AML-193 (cell line): ENCODE measurements at places on chromosomes 1 and 21.

- DNase-seq = no peak
Observed at GRCh38 chr1:239457491-239458143, 71.2 kb downstream of the CHRM3 start.

GRCh38 chr1:119773711-119774241 is 5.1 kb upstream of the HMGCS2 start:
- DNase-seq = no peak

- DNase-seq = no peak
Observed at GRCh38 chr1:22295856-22296255, 153.0 kb upstream of the WNT4 start.

- DNase-seq = no peak
Observed at GRCh38 chr1:237470712-237471338, 419.9 kb downstream of the ZP4 start.

DNA sequence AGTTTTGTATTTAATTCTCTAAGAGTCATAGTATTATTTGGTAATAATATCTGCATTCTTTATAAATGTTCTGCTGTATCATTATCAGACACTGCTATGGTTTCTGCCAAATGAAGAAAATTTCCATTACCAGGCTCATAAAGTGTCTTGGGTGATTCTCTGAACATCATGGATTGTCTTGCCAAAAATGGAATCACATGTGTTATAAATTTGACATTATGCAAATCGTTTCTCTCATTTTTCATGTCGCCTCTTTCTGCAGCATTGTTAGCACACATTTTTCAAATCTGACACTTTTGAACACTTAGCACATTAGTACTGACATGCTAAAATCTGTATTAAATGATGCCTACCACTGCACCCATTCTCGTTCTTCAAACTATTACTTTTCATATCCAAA is 74.2 kb upstream of the NEK7 start:
- no peak for DNase-seq

- DNase-seq = no peak
Observed at GRCh38 chr1:161799792-161800191, 33.7 kb downstream of the ATF6 start.

DNA sequence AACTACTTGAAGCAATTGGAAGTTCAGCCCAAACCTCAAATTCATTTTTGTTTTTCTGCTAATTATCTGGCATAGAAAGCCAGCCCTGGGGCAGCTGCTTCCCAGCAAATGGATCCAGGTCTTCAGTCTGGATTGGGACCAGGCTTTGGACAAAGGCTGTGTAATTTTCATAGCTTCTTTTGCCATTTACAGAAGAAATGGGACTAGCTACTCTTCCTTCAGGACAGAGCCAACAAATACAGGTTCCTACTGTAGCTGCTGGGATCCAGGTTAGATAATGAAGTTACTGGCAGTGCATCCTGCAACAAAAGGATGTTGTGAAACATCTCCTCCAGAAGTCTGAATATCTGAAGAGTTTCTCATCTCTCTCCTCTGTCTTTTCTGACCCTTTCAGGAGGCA is 171.5 kb upstream of the CAMK1G start:
- no peak for DNase-seq

- DNase-seq = no peak
Observed at GRCh38 chr1:200892958-200893357, 1.7 kb upstream of the INAVA start.

DNA sequence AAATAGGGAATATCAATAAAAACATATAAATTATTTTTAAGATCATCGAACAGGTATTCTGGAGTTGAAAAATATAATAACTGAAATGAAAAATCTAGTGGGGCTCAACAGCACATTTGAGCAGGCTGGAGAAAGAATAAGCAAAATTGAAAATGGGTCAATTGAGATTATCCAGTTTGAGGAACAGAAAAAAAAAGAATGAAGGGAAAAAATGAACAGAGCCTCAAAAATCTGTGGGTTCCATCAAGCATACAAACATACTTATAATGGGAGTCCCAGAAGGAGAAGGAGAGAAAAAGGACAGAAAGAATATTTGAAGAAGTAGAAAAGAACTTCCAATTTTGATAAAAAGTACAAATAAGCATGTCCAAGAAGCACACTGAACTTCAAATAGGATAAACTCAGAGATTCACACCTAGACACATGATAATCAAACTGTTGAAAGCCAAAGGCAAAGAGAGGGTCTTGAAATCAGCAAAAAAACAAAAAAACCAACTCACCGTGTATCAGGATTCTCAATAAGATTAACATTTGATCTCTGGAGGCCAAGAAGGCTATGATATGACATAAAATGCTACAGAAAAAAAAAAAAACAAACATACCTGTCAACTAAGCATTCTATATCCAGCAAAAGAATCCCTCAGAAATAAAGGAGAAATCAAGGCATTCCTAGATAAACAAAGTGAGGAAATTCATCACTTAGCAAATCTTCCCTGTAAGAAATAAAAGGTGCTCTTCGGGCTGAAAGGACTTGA is 5.4 kb upstream of the COQ8A start:
- DNase-seq = no peak

DNA sequence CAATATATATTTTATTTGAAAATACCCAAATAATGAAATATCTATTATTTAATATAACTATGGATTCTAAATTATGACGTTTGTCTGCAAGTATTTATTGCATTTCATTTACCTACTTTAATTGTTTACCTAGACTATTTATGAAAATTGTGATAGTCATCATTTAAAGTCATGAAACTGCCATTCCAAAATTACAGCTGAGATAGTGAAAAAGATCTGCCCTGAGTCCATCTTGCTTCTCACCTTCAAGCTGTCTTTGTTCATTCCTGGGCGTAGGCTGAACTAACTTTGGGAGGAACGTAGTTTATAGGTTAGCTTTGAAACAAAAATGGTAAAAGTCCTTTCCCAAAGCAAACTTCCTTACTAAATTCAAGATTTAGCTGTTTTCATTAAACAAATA is 12.4 kb upstream of the HPDL start:
- DNase-seq = no peak

- DNase-seq = no peak
Observed at GRCh38 chr1:32056598-32056997, 16.1 kb upstream of the TMEM39B start.

- no peak for DNase-seq
Observed at GRCh38 chr1:20771780-20772179, 15.3 kb downstream of the HP1BP3 start.

DNA sequence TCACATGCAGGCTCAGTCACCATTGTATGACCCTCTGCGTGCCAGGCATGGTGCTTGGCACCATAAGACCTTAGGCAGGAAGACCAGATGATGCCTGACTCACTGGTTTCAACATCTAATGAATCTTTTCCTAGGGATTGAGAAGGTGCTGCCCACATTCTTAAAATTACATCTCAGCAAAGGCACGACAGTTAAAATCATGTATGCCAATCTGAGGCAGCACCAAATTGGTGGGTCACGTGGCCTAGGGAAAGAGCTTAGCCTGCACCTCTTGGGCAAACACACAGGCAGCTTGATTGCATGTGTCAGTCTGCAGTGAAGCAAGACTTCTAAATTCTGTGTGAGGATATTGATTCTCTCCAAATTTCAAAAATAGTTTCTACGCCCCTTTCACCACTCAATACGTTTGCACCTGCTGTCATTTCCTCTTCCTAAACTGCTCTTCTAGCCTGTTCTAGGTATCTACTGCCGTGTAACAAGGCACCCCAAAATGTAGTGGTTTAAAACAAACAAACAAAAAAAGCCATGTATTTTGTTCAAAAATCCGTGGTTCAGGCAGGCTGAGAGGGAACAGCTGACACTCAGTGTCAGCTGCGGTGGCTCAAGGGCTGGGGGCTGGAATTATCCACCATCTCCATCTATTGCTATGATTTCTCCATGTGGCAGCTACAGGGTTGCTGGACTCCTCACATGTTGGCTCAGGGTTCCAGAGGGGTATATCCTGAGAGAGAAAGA is 160.2 kb upstream of the FGGY start:
- no peak for DNase-seq

DNA sequence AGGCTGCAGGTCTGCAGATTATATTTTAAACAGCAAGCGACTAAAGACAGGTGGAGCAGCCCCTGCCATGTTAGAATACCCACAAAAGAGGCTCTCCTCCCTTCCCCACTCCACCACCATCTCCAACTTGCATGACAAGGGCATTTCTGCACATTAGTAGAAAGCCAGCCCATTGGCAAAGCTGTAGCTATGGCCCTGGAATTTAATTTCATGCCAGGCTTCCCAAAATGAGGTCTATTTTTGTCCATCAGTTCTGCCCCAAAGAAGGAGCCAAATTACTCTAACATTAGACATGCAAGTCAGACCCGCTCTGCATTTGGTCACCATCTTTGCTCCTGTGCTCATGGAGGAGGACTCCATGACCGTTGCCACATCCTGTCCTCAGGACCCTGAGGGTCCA is 115.2 kb downstream of the LAMC2 start:
- no peak for DNase-seq

- no peak for DNase-seq
Observed at GRCh38 chr1:180451504-180451903, 50.9 kb downstream of the ACBD6 start.

DNA sequence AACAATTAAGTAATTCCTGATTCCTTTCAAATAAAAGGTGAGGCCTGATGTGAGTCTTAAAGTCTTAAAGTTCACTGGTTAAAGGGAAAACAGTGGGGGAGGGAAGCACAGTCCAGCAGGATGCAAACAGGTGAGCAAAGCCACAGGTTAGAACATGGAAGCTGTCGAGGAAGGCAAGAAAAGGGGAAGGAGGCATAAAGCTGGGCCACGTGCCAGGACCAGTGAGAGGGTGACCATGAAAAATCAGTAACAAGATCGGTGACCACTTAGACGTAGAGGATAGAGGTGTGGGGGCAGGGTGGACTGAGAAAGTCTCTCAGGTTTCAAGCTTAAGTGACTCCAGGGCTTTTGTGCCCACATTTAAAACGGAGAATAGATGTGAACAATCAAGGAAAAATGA is 231.3 kb downstream of the SETD4 start:
- DNase-seq = no peak

DNA sequence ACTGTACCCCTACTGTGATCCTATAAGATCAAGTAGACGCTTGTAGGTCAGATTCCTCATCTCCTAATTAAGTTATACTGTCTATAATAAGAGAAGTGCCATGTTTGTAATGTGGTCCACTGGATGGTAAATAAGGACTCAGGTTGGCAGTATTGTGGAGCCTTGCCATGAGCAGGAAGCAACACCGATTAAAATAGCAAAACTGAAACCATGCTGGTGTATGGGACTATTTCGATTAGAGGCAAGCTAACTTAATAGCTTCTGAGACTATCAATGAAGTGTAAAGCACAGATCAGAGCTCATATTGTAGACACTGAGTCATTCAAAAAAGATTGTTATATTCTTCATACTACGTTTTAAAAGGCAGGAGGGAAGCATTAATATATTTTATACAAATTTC is 348.8 kb downstream of the HHAT start:
- no peak for DNase-seq

DNA sequence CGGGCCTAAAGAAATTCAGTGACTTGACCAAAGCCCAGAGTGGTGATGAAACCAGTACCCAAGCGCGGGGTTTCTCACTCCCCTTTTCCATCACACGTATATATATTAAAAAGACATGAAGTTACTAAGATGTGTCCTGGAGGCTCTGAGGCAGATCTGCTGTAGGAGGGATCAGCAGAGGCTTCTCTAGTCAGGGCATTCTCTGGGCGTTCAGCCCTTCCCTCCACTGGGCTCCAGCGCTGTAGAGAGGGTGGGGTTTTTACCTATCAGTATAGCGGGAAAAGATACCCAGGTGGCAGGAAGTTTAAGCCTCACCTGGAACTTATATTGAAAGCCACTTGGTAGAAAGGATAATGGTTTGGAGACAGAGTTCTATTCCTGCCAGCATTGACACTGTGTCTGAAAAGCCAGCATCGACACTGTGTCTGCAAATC is 862 bp upstream of the PLEKHO1 start:
- DNase-seq = no peak

DNA sequence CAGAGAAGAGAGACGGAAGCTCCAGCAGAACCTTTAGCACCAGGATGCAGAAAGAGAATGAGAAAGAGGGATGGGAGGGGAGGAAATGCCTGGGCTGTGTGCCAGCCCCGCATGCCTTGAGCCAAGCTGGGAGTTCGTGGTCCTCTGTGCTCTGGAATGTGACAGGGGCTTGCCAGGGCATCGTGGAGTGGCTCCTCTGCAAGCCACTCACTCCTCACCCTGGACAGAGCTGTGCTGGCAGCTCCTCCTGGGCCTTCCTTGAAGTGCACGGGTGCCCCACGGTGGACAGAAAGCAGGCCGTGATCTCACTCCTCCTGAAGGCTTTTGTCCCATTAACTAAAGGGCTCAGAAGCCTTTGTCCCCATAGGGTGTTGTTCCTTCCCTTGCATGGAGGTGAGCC is 34.8 kb upstream of the PRELP start:
- no peak for DNase-seq

- DNase-seq = no peak
Observed at GRCh38 chr1:153795934-153796785, 21.0 kb downstream of the SLC27A3 start.

DNA sequence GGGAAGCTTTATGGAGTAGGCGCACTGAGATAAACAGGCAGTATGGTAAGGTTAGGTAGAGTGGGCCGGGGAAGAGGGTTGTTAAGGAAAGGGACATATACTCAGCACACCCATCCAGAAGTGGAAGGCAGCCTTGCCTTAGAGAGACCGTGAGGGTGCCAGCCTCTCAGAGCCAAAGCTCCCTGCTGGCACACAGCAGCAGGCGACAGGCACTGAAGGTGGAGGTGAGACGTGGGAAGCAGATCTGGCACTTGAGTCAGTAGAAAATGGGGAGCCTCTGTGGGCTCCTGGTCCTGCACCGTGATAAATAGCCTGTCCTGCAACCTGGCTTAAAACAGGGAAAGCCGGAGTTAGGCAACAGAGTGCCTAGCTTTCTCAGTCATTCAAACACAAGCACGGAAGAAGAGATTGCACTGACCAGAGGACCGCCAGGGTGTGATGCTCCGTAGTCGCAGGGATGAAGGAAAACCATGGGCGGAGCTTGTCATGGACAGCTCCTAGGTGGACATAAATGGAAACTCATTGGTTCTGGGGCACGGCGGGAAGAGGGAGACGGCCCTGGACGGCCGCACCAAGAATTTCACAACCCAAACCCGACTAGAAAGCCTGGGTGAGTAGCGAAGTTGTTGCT is 15.5 kb downstream of the KCNK1 start:
- DNase-seq = no peak

DNA sequence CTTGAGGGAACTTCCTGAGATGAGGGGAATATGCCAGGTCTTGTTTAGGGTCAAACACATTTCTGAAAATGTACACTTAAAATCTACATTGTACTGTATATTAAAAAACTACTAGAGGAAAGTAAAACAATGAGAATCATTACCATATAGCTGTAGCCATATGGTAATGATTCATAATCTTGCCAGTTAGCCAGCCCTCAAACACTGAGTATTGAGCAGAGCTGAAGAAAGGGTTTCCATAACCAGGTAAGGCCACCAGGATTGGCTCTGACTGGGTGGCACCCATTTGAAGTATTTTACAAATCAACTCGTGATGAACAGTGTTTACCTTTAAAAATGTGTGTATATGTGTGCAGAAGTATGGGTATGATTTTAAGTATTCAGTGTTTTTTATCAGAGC is 226.7 kb downstream of the SLC45A1 start:
- no peak for DNase-seq
